ENCODE measurements at places on chromosomes 3 and 15. TPM values are rescaled to one million over a fixed set of nuclear protein-coding genes. Genes with fewer than 3 reads are reported as not detected.
A peak's percentile ranks its signal among the peaks of the same experiment; 100 is the strongest.

The AGBL1 gene
- not detected for total RNA-seq

The ZBBX gene
- total RNA-seq, result not detected

The MFAP1 gene
- 26.9 TPM for total RNA-seq

DNA sequence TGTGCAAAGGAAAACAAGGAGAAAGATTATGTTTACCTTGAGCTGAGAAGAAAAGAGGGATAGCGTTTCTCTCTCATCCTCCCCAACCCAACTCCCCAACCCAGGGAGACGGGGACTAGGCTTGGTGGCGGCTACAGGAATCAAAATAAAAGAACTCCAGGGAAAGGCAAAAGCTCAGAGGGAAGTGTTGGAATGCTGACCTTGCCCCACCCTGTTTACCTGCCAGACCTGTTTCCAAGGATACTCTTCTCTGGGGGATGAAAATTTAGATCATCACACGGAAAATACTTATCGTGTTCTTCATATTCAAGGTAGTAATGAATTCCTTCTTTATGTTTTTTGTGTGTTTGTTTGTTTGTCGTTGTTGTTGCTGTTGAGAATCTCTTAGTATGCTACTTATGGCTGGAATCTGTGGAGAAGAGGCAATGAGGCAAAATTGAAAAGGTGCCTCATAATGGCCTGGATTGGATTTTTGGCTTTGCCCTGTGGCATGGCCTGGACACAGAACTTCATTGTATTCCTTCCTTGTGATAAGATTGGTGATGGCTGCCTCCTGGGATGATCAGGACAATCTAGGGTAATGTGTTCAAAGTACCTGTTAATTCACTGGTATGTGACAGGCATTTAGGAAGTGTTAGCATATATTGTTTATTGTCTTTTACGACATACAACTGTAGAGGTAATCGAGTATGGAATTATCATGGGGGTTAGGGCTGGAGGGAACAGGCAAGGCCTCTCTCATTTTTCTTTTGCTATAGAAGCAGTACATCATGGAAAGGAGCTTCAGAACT is 11.1 kb upstream of the TPRG1 start:
- no peak for DNase-seq

- peak; percentile 18 for DNase-seq
Measured at GRCh38 chr3:186452517-186452916, 90.5 kb upstream of the DGKG start.

GRCh38 chr3:46668116-46668515 is 25.4 kb downstream of the ALS2CL start:
- DNase-seq, result no peak

GRCh38 chr15:94256511-94256910 is 25.1 kb downstream of the MCTP2 start:
- DNase-seq, result no peak

- no peak for DNase-seq
Measured at GRCh38 chr3:191455257-191455952, 5.6 kb upstream of the PYDC2 start.

DNA sequence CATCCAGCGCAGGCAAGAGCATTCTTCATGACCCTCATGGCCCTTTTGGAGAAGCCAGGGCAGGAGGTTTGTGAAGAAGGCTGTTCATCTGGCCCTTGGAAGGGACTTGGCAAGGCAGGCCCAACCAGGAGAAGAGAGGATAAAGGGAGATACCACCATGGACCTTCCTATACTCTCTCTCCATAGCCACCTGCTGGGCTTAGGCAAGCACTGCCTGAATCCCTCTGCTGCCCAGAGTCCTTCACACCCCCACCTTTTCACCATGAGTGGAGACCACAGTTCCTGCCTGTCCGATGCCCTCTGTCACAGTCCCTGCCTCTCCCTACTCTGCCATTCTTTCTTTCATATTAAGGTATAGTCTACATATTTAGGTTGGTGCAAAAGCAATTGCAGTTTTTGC is 10.6 kb upstream of the SFMBT1 start:
- DNase-seq, result no peak

DNA sequence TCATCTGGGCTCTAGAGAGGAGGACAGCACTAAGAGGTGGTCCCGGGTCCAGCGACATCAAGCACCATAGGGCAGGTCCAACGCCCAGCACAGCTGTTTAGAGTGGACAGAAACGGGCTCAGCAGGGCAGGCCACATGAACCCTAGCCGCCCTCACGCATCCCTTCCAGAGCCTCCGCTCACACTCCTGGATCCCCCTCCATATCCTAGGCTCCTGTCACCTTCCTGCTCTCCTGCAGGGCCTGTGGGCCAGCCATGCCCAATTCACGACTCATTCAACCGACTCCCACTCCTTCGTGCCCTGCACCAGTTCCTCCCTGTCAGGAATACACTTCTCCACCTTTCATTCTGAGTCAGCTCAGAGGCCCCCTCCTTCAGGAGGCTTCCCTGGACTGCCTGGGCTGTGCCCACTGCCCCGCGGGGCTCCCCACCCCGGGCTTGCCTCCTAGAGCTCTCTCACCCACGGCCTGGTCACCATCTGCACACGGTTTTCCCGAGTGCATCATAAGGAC is 90.2 kb downstream of the LINGO1 start:
- DNase-seq, result no peak

The CCR8 gene
- total RNA-seq, result not detected

The ALDH1A2 gene
- total RNA-seq, result 5.3 TPM

DNA sequence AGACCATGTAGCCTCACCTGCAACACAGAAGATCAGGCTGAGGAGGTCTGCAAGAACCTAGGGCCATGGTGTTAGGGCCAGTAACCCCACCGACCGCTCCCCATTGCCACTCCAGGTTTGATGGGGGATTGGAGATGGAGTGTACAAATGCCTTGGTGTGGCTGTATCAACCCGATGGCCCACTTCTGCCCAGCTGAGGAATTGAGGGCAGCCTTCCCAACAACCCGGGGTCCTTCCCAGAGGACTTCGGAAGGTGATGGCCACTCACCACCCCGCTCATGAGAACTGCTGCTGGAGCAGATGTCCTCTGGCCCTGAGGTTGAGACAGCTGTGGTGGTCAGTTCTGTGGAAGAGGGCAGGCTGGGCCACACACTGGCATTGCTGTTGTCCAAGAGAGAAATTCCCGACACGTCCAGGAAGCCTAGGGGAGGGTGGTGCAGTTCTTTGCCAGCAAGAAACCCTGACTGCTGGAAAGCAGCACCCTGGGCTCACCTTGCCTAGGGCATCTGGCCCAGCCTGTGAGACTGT is 8.9 kb downstream of the GORASP1 start:
- no peak for DNase-seq
